Epithelial cell of alveolus of lung (primary cell): ENCODE measurements at places on chromosomes 16 and 17. TPM values are rescaled to one million over a fixed set of nuclear protein-coding genes. Genes with fewer than 3 reads are reported as not detected.

The KRTAP1-5 gene
- 10.1 TPM in 1 of 2 replicates, not detected in the other for total RNA-seq

The IRX5 gene
- 1.3 TPM in 1 of 2 replicates, not detected in the other for total RNA-seq

The C16orf96 gene
- not detected in 2 replicates for total RNA-seq

The TP53TG3 gene
- not detected in 2 replicates for total RNA-seq

The NECAB2 gene
- total RNA-seq: 0.39 TPM in 1 of 2 replicates, not detected in the other

The NOMO2 gene
- 41.0 and 161 TPM in 2 replicates for total RNA-seq

The KRT40 gene
- total RNA-seq: not detected in 2 replicates

The NOTUM gene
- total RNA-seq: 0.13 and 0.48 TPM in 2 replicates

The NMRAL1 gene
- total RNA-seq: 57.8 and 86.4 TPM in 2 replicates

The NDUFAB1 gene
- total RNA-seq: 135 and 140 TPM in 2 replicates

The SCARF1 gene
- 2.2 and 3.4 TPM in 2 replicates for total RNA-seq

The KRTAP9-2 gene
- total RNA-seq: not detected in 2 replicates

The PLCG2 gene
- 0.56 and 1.3 TPM in 2 replicates for total RNA-seq

The CCDC200 gene
- not detected in 2 replicates for total RNA-seq

The CTRB2 gene
- not detected in 2 replicates for total RNA-seq

The CES4A gene
- 0.65 and 2.4 TPM in 2 replicates for total RNA-seq
